ENCODE measurements at places on chromosomes 16 and 17.

DNA sequence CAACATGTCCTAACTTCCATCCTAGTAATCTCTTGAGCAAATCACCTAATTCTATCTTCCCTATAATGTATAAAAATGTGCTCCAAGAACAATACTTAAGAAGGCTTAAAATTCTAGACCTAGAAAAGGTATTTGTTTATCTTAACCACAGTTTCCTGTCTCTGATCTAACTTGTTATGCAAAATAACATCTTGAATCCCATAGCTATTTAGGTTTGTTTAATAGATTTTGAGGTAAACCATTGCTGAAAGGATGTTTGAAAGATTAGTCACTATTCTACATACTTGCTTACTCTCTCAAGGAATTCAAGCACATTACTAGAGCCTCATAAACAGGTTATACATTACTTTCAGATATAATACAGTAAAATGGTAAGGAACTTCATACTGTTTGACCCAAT lies 13.0 kb downstream of the CA10 start:
- DNase-seq = no peak

DNA sequence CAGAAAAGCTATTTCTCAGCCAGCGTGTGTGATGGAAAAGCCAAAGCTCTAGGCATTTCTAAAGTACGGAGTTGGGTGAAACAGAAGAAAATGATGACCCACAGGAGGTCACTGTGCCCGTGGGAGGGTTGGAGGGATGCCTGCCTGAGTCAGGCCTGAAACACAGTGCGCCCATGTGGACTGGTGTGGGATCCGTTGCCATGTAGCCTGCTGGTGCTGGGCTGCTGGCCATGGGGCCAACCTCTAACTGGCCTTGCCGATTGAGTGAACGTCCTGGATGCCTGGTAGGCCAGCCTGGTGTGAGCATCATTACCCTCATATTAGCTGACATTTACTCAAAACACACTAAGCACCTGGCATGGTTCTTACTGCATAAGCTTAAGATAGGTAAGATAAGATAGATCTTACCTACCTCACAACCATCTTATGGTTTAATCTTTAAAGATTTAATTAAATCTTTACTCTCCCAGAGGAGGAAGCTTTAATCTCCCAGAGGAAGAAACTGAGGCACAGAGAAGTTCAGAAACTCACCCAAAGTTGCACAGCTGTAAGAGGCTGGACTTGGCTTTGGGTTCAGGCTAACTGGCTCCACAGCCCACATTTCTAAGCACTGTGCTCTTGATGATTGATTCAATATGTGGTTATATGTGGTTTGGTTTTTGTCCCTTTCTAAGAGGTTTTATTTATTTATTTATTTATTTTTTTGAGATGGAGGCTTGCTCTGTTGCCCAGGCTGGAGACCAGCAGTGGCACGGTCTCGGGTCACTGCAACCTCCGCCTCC lies 15.7 kb downstream of the MGAT5B start:
- no peak for DNase-seq

DNA sequence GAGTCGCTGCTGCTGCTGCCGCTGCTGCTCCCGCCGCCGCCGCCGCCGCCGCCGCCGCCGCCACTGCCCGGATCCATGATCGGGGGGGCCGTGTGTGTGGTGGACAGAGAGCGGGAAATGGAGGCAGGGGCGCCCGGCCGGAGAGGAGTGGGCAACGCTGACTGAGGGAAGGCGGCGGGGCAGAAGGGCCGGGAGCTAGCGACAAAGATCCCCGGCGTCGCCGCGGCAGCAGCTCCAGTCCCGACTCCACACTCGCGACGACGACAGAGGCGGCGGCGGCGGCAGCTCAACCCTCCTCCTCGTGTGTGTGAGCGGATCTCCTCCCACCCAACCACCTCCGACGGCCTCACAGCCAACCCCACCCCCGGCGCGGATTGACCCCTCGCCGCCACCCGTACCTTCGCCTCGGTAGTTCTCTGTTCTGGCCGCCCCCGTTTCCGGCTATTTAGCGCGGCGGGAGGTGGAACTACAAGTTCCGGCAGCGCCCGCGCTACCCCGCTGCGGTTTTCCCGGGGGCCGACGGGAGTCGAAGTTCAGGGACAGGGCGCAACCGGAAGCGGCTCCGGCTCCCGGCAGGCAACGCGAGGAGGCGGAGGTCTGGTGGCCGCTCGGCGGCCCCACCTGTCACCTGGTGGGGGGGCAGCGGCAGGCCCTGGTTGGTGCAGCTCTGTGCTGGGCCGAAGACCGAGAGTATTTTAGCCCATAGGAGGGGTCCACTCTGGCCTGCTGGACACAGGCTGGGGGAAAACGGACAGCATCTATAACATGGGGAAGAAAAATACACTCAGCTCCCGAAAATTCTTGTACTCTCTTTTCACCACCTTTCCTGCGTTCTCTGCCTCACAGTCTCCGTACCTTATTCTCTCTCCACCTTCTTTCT lies at the start of gene GSPT1:
Gene GSPT1, minus strand, starts transcription at position 313 of the 880 bp plus-strand sequence. Its CDS starts 236 bp downstream, at position 77.
- peak; percentile 99 for DNase-seq

GRCh38 chr16:29674188-29674587 lies 4.8 kb upstream of the QPRT start:
- no peak for DNase-seq

- no peak for DNase-seq
These were observed 10.2 kb upstream of the ETV4 start for GRCh38 chr17:43556292-43556691.

DNA sequence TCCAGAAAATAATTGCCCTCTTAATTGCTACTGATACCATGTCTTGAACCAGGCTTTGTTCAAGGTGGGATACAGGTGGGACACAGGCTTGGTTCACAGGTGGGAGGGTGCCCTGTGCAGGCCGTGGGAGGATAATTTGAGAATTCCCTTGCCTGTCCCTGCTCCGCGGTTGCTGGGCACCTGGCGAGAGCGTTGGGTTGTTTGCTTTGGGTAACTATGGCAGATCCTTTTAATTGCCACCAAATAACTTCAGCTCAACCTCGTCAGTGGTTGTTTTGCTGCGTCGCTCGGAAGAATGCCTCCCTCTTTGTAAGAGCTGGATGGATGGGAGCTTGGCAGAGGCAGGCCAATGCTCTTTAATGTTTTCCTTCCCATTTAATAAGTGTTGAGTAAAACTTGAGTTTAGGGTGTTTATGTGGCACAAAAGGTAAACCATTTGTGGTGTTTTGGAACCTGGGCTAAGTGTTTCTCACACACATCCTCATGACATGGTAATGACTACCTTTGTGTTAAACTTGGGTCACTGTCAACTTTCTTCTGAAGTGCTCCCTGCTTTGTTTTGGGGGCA lies 202.5 kb downstream of the MSI2 start:
- no peak for DNase-seq

DNA sequence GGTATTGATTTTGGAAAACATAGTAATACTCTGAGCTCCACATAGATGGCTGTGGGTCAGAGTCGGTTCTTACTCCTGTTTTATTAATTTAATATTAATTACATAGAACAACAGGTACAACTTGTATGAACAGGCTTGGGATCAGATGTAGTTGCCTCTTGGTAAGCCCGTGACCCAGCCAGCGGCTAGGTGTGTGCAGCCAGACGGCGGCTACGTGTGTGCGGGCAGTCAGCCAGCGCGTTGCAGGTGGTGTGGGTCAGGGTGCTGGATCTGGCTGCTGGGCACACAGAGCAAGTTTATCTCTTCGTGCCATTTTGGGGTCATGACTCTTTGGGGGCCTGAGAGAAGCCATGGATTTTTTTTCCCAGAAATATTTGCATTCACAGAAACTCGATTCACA lies 30.3 kb downstream of the DBNDD1 start:
- no peak for DNase-seq

DNA sequence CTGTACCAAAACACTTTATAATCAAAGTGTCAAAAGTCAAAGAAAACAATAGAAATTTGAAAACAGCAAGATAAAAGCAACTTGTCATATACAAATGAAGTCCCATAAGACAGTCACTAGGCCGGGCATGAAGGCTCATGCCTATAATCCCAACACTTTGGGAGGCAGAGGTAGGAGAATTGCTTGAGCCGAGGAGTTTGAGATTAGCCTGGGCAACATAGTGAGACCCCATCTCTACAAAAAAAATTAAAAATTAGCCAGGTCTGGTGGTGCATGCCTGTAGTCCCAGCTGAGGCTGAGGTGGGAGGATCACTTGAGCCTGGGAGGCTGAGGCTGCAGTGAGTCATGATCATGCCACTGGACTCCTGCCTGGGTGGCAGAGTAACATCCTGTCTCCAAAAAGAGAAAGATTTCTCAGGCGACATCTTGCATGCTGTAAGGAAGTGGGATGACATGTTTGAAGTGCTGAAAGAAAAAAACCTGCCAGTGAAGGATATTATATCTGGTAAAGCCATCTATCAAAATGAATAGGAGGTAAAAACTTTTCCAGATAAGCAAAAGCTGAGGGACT lies 98.7 kb upstream of the NACA2 start:
- no peak for DNase-seq

DNA sequence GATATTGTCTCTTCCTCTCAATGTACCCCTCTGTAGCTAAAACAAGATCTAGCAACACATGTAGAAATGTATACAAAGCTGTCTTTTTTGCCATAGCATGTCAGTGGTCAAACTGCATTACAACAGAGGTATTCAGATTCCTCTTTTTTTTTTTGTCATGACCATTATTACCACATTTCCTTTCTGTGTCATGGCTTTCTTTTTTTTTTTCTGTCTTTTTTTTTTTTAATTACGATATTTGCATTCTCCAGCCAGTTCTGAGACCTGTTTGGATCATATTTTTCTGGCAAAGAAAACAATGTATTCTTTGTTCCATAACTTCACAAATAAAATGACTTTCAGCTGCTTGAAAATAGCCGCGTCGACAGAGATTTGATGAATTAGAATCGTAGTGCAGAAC lies 27.4 kb upstream of the CAPNS2 start:
- no peak for DNase-seq

GRCh38 chr17:63622574-63623390 lies 565 bp downstream of the MAP3K3 start:
- DNase-seq = peak; percentile 72

GRCh38 chr17:73340093-73340596 lies 28.3 kb upstream of the CDC42EP4 start:
- no peak for DNase-seq

DNA sequence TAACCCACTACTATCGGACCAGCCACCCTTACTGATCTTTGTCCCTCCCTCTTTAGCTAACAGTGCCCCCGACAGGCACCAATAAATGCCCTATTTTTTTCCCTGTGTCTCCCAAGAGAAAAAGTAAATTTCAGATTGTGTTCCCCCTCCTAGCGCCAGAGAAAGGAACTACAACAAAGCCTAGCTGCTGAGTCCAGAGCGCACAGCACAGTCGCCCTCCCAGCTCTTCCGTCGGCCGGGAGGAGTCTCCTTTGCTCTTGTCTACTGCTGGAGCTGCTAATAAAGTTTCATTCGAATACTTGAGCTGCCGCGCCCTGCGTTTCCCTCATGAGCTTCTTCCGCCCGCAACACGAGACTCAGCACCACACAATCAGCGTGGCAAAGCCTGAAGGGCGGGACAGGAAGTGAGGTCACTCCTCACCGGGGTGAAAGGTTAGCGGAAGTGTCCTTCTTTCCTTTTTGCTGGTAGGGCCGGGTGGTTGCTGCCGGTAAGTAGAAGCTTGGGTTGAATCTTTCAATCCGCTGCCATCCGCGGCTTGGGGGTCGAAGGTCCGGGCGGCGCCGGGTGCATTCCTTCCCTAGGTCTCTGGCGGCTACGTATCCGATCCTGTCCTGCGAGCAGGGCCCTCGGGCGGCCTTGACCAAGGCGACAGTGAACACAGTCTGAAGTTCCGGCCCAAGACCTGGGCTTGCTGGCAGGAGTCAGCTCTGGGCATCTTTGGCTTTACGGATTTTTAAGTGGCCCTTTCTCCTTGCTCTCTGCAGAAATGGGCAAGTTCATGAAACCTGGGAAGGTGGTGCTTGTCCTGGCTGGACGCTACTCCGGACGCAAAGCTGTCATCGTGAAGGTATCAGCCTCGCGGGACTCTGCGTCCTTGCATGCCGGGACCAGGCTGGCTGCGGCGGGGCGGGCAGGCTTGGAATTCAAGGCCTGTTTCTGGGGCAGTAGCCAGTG lies at the start of gene RPL27:
Gene RPL27, plus strand, starts transcription at position 436 of the 955 bp plus-strand sequence. Its CDS starts 332 bp downstream, at position 768.
- peak; percentile 99 for DNase-seq

DNA sequence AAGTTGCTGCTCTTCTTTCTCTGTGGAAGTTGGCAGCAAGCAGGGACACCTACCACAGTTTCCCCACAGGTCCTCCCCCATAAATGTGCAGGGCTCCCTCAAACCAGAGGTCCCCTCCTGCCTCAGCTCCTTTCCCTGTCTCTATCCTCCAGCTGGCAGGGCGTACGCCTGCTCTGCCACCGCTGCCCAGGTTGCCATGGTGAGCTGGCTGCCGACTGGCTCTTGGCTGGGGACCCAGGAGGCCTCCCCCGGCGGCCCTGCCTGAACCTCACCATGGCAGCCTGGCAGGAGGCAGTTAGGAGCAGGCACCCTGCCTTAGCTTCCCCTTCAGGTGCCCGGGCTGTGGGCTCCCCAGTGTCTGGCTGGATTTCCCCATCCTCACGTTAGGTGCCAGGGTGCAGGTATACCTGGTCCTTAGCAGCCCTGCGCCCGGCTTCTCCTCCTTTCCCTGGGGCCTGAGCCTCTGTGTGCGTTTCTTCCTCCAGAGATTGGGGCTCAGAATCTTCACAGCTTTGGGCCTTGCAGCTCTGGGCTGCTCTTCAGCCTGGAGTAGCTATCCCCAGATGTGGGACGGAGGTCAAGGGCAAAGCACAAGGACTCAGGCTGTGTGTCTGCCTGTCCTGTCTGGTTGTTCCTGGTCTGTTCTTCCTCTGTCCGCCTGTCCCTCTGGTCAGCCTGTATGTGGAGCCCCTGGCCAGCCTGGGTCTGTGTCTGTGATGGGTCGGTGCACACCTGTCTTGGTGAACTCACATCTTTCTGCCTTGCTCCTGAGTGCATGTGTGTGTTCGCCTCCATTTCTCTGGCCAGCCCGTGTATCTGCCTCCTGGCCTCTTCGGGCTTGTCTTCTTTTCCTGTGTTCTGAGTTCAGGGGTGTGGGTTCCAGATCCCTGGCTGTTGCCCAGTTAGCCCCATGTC lies 15.7 kb downstream of the GJD3 start:
- DNase-seq = no peak

DNA sequence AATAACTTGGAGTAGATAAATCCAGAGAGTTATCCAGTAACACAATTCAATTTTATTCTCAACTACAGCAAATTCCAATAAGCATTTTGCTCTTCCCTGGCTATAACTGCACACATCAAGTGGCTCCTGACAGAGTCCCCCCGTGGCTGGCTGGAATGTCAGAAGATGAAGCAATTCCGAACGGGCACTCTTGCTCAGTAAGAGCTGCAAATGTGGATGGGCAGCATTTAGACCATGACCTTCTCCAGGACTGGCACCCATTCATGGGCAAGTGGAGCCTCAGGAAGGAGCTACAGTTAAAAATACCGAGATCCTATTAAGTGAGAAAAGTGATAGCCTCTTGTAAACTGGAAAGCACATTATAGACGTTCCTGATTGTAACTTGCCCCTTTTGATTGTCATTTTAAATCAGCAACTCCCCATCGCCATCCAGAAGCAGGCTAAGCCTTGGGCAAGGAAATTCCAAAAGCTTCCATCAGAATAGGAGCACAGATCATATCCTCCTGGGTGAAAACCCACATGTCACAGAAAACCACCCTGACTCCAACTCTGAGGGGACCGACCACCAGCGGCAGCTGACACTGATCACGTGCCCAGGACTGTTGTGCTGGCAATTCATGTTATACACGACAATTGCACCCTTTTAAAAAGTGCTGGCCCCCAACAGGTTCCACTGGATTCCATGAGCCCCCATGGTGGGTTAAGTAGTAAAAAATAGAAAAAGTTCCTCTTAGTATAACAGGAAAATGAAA lies 7.1 kb downstream of the UBE2O start:
- DNase-seq = no peak

- no peak for DNase-seq
These were observed 7.2 kb downstream of the MPO start for GRCh38 chr17:58273453-58274104.

- no peak for DNase-seq
These were observed 39.9 kb downstream of the DHRS7B start for GRCh38 chr17:21166595-21167210.
